Sciatic nerve (tissue), 2 donors: ENCODE measurements at places on chromosomes 1 and 21. TPM values are rescaled to one million over a fixed set of nuclear protein-coding genes. Genes with fewer than 3 reads are reported as not detected.
A peak's percentile ranks its signal among the peaks of the same experiment; 100 is the strongest.

GRCh38 chr21:26659182-26659581 is 86.1 kb upstream of the CYYR1 start:
- no peak for DNase-seq

DNA sequence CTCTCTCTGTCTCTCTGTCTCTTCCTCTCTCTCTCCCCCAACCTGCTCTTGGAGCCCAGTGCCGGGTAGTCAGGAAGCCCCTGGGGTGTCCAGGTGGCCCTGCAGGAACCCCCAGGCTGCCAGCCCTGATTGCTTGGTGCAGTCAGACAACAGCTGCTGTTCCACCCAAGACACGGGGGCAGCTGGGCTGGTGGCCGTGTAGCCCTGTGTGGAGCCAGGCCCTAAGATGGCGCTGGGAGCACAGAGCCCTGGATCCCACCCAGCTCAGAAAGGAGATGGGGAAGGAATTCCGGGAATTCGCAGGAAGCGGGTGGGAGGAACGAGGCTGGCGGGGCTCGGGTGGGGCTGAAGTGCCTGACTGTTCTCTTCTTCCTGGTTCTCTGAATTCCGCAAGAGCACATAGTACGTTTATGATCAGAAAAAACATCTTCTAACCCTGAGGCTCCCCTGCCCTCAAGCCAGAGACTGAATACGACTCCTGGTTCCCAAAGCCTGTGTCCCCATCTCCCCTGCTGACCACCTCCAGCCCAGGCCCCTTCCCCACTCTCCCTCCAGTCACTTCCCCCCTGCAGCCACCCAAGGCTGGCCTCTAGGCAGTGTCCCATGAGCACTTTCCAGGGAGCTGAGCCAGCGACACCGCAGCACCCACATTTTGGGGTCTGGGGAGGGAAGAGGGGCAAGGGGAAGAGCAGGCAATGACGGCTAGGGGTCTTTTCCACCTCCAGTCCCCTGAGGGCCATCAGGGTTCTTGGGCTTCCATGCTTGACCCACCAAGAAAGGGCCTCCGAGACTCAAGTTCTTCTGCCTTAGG is 55.0 kb downstream of the WNT9A start:
- peak; percentile 58 for DNase-seq

DNA sequence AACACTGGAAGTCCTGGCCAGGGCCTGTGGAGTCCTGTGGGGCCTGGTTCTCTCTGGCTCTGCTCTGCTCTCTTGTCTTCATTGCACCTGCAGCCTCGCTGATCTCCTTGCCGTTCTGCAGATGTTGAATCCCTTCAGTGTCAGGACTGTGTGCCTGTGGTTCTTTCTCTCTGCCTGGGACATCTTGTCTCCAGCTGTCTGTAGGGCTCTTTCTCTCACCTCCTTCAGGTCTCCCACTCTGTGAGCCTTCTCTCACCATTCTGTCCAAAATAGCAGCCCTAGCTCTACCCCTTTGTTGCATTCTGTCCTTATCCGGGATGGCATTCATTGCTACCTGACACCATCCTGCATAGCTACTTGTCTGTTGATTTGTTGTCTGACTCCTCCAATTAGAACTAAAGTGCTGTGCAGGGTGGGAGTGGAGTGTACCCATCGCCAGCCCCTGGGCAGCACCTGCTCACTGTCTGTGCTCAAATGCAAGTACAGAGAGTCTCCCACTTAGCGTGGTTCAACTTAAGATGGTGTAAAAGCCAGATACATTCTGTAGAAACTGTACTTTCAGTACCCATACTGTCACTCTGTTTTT is 8.9 kb downstream of the PGBD2 start:
- no peak for DNase-seq

- DNase-seq, result peak; percentile 54
Observed at GRCh38 chr1:2388004-2388913, 3.1 kb downstream of the MORN1 start.

- no peak for DNase-seq
Observed at GRCh38 chr1:86993269-86993985, 79.0 kb downstream of the HS2ST1 start.

DNA sequence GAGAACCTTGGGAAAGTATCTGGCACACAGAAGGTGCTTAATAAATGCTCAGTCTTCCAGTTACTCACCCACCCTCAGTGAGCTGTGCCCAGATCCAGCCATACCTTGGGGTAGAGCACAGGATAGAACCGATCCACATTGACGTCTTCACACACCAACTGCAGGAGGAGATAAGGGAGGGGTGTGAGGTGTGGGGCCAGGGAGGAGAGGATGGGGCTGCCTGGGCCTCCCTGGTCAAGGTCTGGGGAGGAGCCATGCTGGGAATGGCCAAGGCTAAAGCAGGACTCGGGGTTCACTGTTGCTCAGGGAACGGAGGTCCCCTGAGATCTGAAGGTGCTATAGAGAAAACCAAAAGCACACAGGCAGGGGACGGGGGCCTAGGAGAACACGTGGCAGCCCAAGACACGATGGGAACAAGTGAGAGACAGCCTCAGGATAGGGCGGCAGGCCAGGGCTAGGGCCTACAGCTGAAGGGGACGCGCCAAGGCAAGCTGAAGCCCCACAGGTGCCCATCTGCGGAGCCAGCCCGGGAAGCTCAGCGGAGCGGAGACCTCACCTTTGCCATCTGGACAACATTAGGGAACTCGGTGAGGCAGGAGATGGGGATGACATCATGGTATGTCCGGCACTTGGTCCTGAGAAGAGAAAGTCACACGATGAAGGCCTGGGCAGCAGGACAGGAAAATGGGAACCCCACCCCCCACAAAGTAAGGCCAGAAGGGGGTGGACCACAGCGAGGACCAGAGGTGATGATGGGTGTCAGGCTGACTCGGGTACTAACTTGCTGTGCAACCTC is 55.9 kb downstream of the RAP1GAP start:
- no peak for DNase-seq

DNA sequence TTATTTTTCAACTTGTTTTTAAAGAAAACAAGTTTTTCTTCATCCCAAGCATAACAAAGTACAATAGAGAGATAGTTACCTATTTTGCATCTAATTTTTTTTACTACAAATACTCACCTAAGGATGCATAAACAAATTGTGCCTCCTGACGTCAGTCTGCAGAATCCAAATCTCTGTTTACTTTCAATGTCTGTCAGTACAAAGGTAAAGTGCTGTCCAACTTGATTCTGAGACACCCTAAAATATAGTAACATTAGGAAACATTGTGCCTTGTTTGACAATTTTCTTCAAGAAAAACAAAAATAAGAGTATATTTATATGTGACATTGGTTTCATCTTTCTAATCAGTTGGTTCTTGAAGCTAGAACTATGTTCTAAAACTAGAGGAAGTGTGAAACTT is 103.4 kb downstream of the DENND1B start:
- no peak for DNase-seq

Gene KCNJ6
- total RNA-seq, result not detected
